T-helper 2 cell (primary cell): ENCODE measurements at places on chromosomes 16 and 17.

DNA sequence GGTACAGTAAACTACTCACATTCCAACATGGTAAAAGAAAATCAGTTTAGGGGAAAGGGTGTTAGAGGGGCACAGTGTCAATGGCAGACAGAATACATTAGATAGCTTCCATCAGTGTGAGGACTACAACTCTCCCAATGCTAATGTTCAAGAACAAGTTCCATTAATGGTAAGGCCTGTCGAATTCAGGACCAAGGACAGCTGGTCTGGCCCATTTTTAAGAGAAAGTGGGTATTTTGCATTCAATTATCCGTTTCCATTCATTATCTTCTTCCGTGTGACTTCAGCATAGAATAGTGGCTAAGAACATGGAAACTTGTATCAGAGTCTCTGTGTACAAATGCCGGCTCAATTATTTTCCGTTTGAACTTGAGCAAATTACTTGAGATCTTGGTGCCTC, 98.4 kb downstream of the XYLT1 start:
- DNase-seq = no peak

GRCh38 chr17:72349491-72349995, 228.7 kb downstream of the SOX9 start:
- no peak for DNase-seq

DNA sequence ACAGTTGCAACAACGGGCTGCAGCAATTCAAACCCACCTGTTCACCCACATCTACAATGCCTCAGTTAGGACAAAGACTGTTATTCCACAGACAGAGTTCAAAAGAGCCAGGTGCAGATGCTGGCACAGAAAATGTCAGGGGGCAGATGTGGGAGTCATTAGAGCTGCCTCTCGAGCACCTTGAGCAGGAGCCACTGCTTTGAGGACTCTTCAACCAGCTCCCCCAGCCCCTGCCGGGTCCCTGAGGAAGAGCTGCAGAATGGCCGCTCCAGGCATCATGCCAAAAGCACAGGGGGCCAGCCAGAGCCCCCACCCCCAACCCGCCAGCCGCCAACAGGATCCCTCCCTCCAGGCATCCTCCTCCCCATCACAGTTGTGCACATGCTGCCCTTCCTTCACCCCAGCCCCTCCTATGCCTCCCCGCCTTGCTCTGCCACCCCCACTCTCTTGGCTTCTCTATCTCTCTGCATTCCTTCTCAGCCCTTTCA, 20.8 kb downstream of the C17orf67 start:
- no peak for DNase-seq

GRCh38 chr16:66039793-66040192, 326.7 kb upstream of the CDH5 start:
- DNase-seq = no peak

GRCh38 chr17:62966426-62967204, 580 bp downstream of the TANC2 start:
- DNase-seq = no peak

GRCh38 chr17:73588301-73588846, 55.9 kb downstream of the SDK2 start:
- no peak for DNase-seq

DNA sequence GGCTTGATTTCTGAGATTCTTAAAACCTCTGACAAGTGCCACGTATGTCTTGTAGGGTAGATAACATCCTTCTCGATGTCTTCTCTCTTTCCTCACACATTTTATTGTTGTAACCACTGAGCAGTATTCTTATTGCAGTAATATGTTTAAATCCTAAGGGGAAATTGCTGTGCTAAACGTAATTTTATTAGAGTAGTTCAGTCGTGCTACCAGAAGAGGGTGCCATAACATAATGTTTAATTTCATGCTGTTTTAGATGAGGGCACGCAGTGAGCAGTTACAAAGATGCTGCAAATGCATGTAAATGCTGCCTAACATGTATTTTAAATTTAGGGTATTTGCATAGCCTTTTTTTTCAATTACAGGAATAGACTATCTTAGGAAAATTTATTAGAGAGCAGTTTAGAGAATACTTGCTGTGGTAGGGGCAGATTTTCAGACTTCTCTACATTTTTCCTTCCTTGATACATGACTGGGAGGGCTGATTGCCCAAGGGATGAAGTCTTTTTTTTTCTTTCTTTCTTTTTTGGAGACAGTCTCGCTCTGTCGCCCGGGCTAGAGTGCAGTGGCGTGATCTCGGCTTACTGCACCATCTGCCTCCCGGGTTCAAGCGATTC, 51.7 kb downstream of the GAN start:
- no peak for DNase-seq

DNA sequence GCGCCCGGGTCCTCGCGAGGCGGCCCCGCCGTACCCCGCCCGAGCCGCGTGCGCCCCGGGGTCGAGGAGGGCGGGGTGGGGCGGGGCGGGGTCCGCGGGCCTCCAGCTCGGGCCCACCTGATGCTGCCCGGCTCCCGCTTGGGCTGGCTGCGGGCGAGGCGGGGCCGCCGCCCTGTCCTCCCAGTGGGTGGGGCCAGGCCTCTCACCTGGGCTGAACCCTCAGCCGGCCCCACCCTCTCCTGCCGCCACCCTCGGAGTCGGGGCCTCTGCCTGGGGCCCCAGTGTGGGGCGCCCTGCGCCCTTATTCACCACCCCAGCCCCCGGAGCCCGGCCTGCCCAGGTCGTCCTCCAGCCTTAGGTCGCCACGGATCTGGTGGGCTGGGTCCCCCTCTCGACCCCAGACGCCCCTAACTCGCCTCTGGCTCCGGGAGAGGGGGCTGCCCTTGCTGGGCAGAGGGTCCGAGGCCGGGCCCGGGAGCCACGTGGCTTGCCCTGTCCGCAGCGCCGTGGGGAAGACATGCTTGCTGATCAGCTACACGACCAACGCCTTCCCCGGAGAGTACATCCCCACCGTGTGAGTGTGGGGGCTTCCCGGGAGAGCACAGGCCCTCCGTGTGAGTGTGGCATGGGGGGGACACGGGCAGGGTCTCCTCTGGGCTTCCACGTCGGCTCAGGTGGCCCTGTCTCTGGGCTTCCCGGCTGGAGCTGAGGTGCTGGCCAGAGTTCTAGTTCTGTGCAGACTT, 578 bp downstream of the RAC3 start:
- no peak for DNase-seq

- no peak for DNase-seq
Measured at GRCh38 chr17:57971572-57971971, 16.4 kb upstream of the CUEDC1 start.

DNA sequence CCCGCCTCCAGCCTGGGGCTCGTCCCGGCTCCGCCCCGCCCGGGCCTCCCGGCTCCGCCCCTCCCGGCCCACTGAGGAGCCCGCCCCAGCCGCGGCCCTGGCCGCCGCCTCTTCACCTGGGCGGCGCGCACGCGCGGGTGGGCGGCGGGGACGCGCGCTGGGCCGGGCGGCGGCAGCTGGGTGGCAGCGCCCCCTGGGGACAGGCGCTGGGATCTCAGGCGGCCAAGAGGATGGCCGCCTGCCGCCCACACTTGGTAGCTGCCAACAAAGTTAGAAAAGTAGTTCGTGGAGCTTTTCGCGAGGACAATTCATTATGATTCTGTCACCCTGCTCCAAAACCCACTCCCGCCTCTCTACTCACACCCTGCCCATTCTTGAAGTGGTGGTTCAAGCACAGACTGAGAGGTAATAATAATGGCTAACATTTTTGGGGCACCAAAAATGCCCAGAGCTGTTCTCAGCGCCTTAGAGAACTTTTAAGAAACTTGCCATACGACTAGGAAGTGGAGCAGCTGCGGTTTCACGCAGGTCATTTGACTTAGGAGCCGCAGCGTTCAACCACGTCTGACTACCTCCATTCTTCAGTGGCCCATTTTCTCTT, 340 bp upstream of the MYO1D start:
- peak; percentile 91 for DNase-seq

DNA sequence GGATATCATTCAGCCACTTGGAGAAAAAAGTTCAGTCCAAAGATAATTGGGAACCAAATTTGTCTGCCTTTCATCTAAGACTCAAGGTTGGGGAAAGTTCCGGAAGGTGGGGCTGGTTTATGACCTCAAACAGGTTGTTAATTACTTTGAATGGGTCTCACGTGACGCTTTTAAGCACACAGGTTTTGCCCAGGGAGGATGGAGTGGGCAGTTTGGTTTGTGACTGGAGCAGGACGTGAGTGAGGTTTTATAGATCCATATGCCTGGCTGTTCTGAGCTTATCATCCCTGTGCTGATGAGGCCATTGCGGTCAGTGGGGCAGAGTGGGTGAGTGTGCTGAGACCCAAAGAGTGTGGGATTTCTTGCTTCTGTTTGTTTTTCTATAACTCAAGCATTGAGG, 38.7 kb upstream of the GPRC5B start:
- no peak for DNase-seq

DNA sequence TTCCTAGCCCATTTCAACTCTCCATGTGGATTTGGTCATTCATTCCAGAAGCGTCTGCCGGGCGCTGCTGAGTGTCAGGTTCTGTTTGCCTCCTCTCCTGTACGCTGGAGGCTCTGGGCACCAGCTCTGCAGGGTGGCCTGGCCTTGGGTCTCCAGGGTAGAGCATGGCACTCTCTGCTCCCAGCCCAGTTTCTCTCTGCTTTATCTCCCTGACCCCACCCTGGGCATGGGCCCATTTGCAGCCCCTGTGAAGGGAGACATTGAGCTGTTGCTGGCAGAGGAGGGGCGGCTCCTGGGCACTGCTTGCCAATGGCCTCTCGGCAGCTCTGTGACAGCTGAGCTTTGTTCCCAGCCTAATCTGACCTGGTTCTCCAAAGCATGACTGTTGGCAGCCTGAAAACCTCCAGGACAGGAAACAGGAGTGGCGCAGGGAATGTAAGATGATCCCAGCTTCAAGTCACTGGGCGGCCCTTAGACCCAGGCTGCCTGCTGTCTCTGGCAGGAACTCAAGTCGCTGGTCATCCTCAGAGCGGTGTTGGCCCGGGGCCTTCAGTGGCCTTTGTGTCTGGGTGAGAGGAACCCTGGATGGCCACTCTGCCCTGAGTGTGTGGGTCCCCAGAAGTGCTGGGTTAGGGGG, 146.8 kb downstream of the SEC14L1 start:
- no peak for DNase-seq

DNA sequence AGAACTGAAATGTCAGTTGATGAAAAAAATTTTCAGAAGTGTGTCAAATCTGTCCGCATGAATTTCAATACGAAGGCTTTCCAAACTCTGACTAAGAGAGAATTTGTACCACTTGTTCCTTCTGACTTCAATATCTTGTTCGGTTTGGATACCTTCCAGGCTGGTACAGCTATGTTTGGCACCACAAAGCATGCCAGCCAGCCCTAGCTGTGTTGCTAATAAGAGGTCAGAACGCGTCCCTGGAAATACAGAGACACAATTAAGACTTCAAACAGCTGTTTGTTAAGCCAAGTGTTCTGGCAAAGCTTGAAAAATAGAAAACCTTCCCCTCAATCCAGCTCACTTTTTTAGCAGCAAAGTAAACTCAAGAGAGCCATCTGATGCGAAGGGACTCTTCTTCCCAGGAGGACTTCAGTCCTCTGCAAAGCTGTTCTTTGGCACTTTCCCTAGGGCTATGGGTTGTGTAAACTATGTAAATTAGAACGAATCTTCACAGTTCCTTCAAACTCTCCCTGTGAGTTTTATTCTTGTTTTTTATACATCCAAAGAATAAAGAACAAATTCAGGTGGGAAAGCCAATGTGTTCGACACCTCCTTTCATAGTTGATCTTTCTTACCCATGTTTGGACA, 35.1 kb downstream of the GRB2 start:
- no peak for DNase-seq

GRCh38 chr17:76369804-76370203, 14.6 kb upstream of the SPHK1 start:
- no peak for DNase-seq

- DNase-seq = no peak
Measured at GRCh38 chr16:85194307-85195270, 82.3 kb upstream of the CIBAR2 start.

DNA sequence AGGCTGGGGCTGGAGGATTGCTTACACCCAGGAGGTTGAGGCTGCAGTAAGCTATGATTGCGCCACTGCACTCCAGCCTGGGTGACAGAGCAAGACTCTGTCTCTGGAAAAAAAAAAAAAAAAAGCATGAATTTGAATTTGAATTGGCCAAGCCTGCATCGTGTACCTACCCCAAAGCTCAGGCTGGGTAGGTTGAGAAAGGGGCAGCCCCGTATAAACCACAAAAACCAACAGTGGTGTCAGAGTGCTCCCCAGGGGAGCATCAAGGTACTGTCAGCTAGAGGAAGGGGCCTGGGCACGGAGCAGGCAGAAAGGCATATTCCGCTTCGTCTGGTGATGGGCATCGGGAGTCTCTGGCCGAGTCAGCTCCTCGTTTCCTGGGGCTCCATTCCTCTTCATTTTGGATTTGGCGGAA, 40.9 kb downstream of the RAP1GAP2 start:
- DNase-seq = peak; percentile 48

- DNase-seq = no peak
Measured at GRCh38 chr16:66851166-66851964, 7.2 kb downstream of the CA7 start.

DNA sequence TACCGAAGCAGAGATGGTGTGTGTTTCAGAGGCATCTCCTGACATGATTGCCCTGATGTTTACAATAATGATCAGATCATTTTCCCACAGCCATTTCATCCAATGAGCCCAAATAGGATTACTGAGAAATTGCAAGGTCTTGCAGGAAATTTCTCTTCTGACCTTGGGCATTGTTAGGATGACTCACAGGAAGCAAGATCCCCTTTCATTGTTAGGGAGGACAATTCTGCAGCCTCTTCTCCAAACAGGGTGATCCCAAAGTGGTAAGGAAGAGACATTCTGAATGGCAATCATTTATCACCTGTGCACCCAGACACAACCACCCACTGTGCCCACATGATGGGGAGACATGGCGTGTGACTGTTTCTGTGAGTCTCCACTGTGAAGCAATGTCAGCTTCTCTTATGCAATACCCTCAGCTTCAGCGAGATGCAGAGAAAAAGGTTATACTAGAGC, 306.7 kb upstream of the XYLT1 start:
- DNase-seq = no peak

DNA sequence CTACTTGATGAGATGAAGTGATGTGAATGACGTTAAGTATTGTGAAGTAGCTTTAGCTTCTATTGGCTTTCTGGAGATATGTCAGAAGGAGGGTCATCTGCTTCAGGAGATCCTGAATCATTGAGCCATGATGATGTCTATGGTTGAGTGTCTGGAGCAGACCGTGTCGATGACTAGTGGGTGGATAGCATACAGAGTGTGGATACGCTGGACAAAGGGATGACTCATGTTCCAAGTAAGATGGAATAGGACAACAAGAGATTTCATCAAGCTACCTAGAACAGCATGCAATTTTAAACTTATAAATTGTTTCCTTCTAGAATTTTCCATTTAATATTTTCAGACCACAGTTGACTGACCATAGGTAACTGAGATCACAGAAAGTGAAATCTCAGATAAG, 116.1 kb upstream of the RBBP6 start:
- no peak for DNase-seq

- DNase-seq = no peak
Measured at GRCh38 chr16:22356930-22357634, 17.3 kb downstream of the CDR2 start.

DNA sequence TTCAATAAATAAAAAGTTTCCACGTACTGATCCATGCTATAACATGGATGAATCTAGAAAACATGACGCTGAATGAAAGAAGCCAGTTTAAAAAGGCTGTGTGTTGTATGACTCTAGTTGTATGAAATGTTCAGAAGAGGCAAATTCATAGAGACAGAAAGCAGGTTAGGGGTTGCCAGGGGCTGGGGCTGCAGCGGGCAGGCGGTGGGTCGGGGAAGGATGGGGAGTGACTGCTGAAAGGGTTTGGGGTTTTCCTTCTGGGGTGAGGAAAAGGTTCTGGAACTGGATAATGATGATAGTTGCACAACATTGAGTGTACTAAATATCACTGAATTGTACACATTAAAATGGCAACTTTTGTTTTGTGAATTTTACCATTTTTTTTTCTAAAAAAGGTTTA, 36.3 kb downstream of the NOL11 start:
- no peak for DNase-seq
